ENCODE measurements at places on chromosomes 12 and 14.

DNA sequence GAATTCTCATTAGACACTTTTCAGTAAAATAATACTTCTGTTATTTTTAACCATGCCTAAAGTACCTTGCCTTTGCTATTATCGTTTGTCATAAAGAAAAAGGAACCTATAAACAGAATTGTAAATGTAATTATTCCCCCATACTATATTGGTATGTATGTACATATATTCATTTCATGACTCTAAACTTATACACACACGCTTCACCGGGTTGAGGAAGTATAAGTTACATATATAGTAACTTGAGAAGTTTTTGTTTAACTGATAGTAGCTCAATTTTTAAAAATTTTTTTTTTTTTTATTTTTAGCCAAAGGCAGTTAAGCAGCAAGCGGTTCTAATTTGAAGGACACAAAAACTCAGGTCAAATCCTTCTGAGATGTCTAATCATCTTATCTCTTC is 107.6 kb downstream of the PLEKHG7 start:
- DNase-seq = no peak

- peak; percentile 41 for DNase-seq
These were observed 10.5 kb upstream of the NUAK1 start for GRCh38 chr12:106149096-106149784.

DNA sequence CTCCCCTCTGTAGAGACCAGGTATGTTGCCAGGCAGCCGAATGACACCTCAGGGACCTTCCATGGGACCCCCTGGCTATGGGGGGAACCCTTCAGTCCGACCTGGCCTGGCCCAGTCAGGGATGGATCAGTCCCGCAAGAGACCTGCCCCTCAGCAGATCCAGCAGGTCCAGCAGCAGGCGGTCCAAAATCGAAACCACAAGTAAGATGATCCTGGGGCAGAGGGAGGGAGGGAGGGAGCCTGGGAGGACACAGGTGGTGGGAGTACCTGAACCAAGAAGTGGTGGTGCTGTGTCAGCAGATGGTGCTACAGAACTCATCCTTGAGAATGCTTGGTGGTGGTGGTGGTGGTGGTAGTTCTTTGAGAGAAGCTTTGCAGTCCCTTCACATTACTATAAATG is 1.0 kb downstream of the SMARCD1 start:
- no peak for DNase-seq

DNA sequence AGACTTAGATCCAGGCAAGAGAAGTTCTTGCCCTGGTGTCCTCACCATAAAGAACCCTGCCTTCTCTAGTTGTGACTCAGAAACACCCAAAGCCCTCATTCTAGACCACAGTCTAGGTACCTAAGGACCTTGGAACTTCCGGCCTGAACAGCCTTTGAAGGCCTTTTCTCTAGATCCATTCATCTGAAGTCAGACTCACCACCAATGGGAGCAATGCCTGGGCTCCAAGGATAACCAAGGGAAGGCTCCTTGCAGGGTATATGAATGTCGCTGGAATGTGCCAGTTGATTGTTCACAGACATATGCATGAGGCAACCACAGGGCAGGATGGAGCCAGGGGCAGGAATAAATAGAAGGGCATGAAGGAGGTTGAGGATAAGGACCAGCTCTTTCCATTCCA is 86.3 kb downstream of the PLCZ1 start:
- DNase-seq = no peak

- DNase-seq = no peak
These were observed 61.3 kb upstream of the METAP2 start for GRCh38 chr12:95412482-95413311.

DNA sequence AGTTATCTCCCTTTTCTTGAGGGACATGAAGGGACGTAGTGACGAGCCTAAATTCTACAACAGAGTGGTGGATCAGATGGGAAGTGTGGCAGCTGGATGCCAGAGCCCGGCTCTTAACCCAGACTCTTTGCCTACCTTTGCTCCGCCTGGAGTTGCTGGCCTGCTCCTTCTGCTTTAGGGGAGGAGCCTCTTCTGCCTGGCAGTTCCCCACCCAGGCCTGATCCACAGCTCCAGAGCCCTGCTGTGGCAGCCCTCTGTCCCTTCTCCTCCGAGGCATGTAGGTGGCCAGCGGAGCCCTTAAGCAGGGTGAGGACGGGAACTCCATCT is 2.3 kb upstream of the PRPH start:
- DNase-seq = no peak

- DNase-seq = no peak
These were observed 8.5 kb downstream of the RDH12 start for GRCh38 chr14:67710209-67710608.

DNA sequence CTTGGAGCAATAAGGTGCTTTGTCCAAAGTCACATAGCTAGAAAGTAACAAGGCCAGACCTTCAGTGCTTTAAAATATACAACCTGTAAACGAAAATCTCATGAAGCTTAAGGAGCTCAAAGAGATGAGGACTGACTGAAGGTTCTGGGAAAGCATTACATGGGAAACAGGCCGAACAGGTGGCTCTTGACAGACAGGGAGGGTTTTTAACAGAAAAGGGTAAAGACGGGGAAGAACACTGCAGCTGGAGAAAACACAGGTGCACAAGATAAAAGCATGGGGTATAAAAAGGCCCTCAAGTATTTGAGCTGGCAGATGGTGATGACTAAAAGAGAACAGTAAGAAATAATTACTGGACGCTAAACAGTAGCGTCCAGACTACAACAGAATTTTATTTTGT is 257.2 kb downstream of the NELL2 start:
- DNase-seq = no peak

DNA sequence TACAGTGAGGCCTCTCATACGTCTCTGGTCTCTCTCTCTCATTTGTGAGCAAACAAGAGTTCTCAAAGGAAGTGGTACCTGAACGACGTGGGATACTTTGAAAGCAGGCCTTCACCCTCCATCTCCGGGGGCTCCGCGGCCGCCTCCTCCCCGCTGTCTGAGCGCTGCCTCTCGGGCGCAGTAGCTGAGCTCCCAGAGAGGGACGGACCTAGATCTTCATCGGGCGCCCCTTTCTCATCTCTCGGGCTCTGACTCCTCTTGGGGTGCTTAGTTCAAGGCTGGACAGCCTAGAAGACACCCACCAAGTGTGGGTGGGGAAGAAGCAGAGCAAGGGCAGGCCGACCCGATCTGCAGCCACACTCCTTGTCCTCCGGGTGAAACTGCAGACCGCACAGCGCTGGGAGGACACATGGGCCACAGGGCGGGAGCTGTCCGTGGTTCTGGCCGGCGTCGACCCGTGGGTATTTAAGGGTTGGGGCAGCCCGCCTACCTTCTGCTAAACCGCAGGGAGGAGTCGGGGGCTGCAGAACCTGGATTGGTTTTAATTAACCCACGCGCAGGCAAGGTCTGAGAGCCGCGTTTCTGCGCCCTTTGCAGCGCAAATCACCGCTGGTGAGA is 92.7 kb downstream of the PAH start:
- peak; percentile 22 for DNase-seq

DNA sequence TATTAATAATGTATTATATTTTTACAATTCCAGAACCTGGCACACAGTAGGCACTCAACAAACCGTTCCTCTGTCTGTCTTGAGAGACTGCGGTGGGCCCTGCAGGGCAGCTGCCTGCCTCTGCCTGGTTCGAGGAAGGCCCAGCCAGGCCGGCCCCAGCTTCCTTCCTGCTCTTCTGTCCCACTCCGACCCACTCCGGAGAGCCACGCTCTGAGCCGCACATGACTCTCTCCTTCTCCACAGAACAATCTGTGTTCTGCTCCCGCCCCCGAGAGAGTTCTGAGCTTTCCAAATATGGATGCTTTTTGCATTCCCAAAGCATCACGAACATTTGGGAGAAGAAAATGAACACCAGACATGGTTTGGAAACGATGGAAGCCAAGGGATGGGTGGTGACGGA is 57.3 kb downstream of the TTC7B start:
- no peak for DNase-seq

DNA sequence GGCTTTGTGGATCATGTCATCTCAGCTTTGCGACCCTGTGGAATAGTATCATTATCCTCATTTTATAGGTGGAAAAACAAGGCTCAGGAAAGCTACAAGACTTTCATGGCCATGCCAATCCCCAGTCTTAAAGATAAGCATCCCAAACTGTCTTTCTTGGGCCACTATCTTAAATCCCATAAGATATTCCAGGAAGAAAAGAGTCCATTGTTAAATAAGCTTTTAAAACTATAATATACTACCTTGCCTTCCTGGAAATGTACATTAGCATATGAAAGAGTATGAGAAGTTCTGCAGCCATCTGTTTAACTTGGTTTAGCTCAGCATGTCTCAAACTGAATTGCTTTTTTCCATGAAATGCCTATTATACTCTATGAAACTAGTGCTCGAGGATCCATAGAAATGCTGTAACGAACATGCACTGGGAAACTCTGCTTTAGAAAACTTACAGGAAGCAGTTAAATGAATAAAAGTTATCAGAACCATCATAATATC is 77.1 kb downstream of the B4GALNT3 start:
- DNase-seq = no peak

- DNase-seq = no peak
These were observed 434.6 kb upstream of the RGS6 start for GRCh38 chr14:71497645-71498086.

DNA sequence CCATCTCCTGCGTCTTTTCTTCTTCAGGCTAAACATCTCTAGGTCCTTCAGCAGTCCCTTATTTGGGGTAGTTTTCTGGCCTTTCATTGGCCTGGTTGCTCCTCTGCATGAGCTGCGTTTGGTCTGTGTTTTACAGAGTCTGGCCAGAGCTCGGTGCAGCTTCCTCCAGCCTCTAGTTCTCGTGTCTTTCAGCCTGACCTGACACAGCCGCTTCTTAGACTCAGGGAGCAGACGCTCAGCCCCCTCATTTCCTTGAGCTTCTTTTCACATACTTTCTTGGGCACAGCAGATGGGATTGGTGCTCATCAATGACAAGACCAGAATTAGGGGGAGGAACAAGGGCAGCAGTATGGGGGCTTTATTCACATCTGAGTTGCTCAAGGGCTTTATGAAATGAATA is 13.6 kb upstream of the GSG1 start:
- no peak for DNase-seq

GRCh38 chr12:32030151-32030550 is 70.9 kb downstream of the RESF1 start:
- no peak for DNase-seq

GRCh38 chr12:89884416-89884898 is 175.8 kb upstream of the ATP2B1 start:
- no peak for DNase-seq

- no peak for DNase-seq
These were observed 51.4 kb downstream of the C14orf132 start for GRCh38 chr14:96090441-96091148.

DNA sequence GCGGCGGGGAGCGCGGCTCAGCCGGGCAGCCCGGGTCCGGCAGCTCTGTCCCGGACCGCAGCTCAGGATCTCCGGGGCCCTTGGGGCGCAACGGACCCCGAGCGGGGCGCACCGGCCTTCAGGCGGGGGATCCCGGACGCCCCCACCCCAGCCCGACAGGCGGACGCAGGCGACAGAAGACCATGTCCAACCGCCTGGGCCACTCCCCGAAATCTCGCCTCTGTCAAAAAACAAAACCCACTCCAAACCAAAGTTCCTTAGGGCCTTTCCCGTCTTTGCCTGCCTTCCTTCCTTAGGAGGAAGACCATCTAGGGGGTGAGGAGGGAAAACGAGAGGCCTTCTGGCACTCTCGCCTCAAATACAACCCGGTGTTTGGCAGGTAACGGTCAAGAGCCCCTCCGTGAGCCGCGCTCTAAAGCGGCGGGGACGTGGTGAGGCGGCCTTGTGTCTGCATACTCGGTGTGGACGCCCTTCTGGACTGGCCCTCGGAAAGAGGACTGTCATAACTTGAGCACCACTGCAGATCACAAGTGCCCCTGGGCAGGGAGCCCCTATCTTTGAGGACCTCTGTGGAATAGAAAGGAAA is 604 bp downstream of the HCFC2 start:
- DNase-seq = no peak

GRCh38 chr12:91155990-91156389 is 26.6 kb downstream of the DCN start:
- DNase-seq = no peak

DNA sequence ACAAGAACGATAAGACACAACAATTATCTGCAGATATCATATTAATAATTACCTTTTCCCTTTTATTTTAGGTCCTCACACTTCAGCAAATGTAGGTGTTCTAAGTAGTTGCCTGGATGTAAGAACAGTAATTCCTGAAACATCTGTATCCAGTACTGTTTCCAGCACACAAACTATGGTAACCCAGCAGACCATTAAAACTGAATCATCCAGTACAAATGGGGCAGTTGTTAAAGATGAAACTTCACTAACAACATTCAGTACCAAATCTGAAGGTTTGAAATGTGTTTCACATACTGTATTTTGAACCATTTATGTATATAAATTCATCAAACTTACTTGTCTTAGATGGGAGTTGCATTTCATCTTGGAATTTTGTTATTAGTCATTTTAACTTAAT is 31.0 kb downstream of the HCFC2 start:
- no peak for DNase-seq

GRCh38 chr14:24095271-24096068 is 1.4 kb downstream of the PCK2 start:
- peak; percentile 32 for DNase-seq

GRCh38 chr14:32085845-32086383 is 8.8 kb downstream of the ARHGAP5 start:
- no peak for DNase-seq

- DNase-seq = no peak
These were observed 84.2 kb downstream of the GCH1 start for GRCh38 chr14:54818201-54819133.

- no peak for DNase-seq
These were observed 22.4 kb upstream of the KCNK13 start for GRCh38 chr14:90039253-90040010.

DNA sequence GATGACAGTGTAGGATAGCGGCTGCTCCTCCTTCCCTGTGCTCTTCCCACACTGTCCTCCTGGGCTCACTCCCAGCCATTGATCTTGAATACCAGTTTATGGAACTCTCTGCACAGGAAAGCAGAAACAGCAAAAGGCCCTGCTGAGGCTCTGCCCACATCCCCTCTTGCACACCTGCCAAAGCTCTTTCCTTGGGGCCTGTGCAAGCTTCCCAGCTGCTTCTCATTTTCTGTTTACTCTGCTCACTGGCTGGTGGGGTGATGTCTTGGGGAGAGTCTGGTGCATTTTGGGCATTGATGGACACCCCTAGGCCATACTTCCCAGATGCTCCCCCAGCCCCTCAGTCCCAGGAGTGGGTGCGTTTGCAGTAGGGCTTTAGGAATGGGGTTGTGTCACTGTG is 361.8 kb downstream of the TMEM121 start:
- no peak for DNase-seq

DNA sequence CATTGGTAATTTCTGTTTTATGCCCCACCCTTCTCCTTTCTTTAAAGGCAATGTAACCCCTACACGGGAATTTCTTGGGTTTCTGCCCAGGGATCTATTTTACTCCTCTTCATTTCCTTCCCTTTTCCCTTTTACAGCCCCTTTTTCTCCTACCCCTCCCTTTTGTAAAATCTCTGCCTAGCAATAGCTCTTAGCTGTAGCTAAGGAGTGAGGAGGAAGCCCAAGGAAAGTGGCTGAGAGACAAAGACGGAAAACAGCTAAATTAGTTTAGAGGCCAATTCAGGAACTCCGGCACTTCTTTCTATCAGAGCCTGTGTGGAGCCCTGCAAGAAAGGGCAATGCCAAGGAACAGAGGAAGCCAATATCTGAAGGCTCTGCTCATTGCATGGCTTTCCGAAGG is 40.3 kb downstream of the SOCS2 start:
- DNase-seq = no peak

GRCh38 chr14:96408608-96409007 is 16.7 kb downstream of the AK7 start:
- DNase-seq = no peak

GRCh38 chr12:94170690-94171594 is 22.6 kb downstream of the PLXNC1 start:
- DNase-seq = no peak

All from NCI-H460 (cell line).